AG08396 (cell line): ENCODE measurements at places on chromosomes 1 and 21.

DNA sequence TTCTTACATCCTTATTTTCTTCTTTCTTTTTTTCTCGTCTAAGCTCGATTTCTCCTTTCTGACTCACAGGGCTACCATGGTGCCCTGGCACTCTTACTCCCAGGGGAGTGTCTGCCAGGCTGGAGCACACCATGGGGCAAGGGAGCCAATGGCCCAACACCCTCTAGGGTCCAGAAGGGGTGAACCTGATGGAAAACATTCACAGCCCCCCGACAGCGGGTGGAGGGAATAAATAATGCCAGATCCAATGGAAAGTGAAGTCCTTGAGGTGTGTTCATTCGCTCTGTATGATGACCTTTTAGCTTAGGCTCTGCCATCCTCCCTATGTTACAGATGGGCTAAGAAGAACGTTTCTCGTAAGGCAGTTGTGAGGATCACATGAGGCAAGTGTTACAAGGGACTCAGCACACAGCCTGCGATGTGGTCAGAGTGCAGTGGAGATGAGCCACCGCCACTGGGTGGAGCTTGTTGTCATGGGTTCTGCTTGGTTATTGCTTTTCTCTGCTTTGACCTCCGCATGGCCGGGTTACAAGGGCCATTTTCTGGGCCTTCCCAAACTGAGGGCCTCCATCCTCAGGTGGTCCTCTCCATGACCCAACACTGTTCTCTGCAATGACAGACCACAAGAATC lies 3.5 kb upstream of the FCMR start:
- DNase-seq: no peak

DNA sequence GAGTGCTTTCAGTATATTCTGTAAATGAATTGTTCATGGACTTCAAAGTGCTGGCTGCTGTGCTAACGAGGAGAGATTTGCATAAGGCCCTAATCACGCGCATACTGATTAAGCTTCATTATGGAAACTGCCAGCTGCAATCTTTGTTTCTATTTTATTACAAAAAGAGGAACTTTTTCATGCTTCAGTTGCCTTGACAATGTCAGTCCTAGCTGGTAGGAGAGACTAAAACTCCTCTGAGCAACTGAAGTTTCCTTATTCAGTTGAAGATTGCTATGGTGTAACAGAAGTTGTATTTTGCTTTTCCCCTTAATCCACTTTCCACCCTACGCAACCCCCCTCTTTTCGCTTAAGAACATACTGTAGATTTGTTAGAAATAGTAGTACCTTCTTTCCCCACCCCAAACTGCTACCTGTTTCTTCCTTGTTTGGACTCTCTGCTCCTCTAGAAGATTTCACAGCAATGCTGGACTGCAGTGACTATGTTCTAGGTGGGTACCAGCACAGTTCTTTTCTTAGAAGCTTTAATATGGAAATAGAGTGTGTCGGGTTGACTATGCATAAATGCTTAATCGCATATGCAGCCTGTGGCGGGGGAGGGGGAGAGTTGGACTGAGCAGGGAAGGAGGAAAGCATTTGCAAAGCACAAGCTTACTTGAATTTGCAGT lies 108.3 kb downstream of the POU2F1 start:
- DNase-seq: no peak

DNA sequence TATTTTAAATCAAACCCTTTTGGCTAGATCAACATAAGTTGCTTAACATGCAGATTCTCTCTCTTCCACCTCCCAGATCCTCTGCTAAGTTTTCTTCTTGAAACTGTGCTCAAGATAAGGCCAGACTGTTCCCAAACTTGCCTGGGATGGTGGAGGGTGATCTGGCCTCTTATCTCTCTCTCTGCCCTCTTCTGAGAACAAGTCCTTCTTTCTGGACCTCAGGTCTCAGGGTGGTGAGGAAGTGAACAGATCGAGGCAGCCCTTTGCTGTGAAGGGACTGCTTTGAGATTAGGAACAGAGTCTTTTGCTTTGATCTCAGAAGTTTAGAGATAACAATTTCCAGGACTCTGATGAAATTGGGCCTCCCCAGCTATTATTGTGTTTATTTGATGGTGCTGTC lies 70.7 kb downstream of the HUNK start:
- DNase-seq: no peak

DNA sequence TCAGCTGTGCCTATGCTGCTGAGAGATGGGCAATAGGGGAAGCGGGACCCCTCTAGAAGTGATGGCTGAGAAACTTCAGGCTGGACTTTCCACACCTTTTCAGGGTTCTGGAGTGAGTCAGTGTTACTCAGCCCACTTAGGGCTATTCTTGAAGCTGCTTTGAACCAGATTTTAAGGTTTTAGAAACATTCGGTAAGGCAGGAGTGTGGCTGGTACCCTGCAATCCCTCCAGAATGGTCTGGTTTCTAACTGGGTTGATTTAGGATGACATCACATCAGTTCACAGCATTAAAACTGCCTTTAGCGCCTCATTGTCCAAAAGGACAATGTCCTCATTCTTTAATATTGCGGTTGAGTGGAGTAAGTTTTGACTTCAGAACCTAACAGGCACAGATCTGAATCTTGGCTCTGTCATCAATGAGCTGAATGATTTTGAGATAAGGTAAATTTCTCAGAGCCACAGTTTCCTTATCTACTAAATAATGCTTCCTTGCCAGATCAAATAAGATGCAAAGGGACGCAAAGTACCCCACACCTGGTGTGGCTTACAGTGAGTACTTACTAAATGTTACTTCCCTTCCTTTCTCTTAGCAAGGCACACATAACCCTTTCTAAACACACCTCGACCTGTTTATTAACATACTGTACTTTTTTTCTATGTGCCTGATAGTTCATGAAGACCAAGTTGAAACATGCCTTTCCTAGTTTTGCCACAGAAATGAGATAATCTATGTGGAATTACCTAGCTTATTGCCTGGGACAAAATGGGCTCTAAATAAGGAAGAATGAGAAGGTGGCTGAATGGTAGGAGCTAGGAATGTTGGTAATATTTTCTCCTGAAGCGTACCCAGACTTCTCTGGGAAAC lies 209.8 kb downstream of the ROR1 start:
- DNase-seq: no peak

- DNase-seq: no peak
Observed at GRCh38 chr1:10288029-10288615, 77.8 kb downstream of the KIF1B start.

GRCh38 chr1:223087291-223088255 lies 55.5 kb downstream of the TLR5 start:
- no peak for DNase-seq

DNA sequence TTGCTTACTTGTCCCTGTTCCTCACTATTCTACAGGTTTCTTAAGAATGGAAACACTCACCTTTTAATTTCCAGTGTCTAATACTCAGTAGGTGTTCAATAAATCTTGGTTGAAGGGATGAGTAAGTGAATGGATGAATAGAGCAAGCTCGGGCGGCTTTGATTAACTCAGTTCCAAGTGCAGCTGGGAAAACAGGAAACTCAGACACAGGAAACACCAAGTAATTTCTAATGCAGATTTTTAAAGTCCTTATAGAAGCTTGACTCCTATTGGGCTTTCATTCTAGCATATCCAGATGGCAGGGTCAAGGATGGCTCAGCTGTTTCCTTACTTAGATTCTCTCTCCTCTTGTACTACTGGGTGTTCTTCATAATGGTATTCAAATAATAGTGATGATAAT lies 14.0 kb downstream of the CAMK1G start:
- DNase-seq: no peak

DNA sequence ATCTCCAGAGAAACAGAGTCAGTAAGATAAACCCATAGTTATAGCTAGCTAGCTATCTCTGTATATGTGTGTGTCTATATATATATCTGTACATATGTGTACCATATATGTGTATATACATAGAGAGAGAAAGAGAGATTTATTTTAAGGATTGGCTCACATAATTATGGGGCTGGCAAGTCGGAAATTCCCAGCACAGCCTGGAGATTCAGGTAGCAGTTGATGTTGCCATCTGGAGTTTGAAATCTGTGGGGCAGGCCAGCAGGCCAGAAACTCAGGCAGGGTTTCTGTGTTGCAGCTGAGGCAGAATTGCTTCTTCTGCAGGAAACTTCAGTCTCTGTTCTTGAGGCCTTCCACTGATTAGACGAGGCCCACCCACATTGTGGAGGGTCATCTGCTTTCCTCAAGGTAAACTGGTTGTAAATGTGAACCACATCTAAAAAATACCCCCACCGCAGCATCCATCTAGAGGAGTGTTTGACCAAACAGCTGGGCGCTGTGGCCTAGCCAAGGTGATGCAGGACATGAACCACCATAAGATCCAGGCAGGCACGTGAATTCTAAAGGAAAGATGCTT lies 81.0 kb downstream of the FBXO2 start:
- no peak for DNase-seq
